ENCODE measurements at places on chromosomes 5 and 9.

- no peak for DNase-seq
Measured at GRCh38 chr5:159333545-159333925, 3.2 kb upstream of the IL12B start.

GRCh38 chr5:124554746-124555578 lies 191.5 kb downstream of the ZNF608 start:
- no peak for DNase-seq

DNA sequence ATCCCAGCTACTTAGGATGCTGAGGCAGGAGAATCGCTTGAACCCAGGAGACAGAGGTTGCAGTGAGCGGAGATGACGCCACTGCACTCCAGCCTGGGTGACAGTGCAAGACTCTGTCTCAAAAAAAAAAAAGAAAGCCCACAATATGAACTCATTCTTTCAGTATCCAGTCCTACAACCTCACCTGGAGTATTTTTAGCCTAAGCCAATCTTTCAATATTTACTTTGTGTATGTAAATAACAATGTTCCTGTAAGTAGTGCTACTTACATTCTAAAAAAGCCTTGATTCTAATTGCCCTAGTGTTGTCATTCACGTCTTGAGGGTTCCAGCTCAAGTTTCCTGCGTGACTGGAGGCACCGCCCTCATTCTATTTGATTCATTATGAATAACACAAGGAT lies 62.0 kb downstream of the BHMT start:
- no peak for DNase-seq

DNA sequence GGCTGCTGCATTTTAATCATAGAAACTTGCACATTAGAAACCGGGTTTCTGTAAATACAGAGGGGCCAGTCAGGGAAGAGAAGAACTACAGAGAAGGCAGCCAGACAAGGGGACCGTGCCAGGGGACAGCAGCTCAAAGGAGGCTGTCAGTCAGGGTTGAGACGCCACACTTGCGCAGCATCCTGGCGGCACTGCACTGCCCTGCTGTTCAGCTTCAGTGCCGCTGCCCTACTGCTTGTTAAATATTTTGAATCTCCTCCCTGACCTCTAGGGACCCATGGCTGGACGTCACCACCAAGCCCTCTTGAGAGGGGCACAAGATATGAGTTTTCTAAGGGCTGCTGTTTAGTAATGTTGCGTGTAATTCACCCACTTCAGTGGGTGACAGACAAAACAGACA lies 43.6 kb upstream of the ZBTB43 start:
- DNase-seq, result no peak

DNA sequence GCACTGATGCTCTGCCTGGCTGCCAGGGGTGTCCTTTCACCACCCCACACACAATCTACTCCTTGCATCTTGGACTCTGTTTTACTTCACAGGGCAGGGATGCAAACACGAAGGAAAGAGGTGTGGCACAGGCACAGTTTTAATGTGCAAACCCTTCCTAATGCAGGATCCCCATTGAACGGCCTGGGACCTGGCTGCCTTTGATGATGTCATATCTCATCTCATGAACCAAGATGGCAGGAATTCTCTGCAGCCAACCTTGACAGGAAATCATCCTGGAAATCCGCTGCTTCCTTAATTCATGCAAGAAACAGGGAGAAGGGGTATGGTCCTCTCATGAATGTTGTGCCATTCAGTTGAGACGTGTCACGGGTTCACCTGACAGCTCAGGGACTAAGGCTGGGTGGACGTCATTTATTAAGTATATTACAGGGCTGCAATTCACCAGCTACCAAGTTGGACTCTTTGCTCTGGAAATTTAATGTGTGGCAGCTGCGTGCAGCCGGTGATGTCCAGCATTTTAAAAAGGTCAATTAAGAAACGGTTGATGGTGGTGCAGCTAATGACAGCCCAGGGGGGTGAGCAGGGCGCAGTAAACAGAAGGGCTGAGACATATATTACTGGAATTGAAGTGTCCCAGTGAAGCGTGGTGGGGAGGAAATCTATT lies 91.5 kb downstream of the LMNB1 start:
- DNase-seq, result no peak

DNA sequence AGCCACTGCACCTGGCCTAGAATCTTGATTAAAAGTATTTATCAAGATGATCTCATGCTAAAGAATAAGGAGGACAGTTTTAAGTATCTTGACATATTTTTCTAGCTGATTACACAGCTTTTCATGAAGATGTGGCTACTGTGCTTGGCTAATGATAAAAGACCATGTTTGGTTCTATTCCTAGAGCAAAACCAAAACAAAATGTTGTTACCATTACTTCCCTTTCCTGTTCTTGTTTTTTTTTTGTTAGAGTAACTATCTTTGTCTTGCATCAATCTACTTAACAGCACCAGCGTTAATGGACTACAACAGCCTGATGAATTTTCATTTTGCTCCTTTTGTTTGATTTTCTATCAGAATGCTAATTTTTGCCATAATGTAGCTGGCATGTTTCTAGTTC lies 86.2 kb upstream of the DHFR start:
- peak; percentile 12 for DNase-seq

DNA sequence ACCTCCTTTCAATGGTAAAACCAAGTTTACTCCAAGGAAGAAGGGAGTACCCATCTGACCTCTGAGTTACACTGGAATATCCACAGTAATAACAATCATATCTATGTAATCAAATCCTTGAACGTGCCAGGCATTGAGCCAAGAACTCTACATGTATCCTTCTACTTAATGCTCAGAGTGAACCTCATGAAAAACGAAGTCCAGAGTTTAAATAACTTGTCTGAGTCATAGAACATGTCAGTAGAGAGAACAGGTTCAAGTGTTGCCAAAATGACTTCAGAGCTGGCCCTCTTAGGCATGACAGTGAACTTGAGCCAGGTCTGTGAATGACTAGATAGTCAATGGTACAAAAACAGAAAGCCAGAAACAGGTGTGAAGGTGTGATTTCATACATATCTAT lies 164.1 kb upstream of the ZNF618 start:
- no peak for DNase-seq

- DNase-seq, result no peak
Measured at GRCh38 chr9:1008216-1008615, 31.8 kb downstream of the DMRT3 start.

GRCh38 chr5:18455521-18455920 lies 821.3 kb downstream of the TAF11L14 start:
- no peak for DNase-seq

- DNase-seq, result peak; percentile 79
Measured at GRCh38 chr5:131488463-131488862, 146.6 kb downstream of the RAPGEF6 start.

DNA sequence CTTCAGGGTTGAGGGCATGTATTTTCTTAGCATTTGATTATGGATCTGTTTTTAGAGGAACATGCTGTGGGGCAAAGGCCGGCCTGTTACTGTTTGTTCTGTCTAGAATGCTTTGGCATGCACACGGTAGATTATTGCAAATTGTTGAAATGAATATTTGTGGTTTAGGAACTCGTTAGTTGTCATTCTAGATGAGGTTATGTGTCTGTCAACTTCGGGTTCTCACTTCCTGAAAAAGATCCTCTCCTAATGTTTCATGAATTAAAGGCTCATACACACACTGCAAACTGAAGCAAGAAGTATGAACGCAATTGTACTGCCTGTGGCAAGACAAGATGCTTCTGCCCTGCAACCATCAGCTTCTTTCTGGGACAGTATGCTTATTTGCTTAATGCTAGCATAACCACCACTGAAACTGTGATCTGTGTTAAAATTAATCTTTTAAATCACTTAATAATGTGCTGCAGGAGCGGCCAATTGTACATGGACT lies 99.6 kb downstream of the BASP1 start:
- DNase-seq, result peak; percentile 86

- no peak for DNase-seq
Measured at GRCh38 chr5:32170303-32171151, 3.6 kb downstream of the GOLPH3 start.

DNA sequence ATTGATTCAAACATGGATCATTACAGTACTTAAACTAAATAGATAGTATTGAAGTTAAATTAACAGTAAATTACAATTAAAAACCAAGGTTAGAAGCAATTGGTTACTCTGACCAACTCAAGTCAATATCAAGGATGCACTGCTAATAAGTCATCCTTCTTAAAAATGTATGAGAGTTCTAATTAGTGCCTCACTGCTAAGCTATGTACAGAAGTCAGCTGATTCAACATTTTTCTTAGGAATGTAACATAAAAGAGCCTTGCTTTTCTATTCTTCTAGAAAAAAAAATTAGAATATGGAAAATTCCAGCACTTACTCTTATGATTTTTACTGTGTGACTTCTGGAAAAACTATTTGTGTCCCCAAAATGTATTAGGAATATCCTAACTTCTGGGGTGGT lies 75.7 kb upstream of the FBN2 start:
- DNase-seq, result no peak
